ENCODE measurements at places on chromosomes 12 and 14.

DNA sequence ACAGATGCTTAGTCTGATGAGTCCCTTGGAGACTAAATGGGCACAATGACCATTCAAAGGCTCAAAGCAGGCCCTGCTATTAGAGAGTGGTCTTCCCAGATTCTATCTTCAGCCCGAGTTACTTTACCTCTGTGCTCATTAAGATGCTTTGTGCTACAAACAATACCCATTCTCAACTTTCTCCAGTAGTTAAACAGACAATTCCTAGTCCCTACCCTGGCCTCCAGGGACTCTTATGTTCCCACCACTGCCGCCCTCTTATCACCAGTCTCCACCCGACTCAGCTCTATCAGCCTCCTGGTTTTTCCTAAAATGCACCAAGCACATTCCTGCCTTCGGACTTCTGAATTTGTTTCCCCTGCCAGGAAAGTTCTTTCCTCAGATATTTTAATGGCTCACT, 25.6 kb upstream of the GPHB5 start:
- DNase-seq: no peak

- no peak for DNase-seq
Measured at GRCh38 chr12:24138041-24138440, 188.6 kb upstream of the SOX5 start.

- no peak for DNase-seq
Measured at GRCh38 chr12:517538-517937, 57.8 kb downstream of the B4GALNT3 start.

- no peak for DNase-seq
Measured at GRCh38 chr12:75578546-75578945, 67.1 kb upstream of the KRR1 start.

DNA sequence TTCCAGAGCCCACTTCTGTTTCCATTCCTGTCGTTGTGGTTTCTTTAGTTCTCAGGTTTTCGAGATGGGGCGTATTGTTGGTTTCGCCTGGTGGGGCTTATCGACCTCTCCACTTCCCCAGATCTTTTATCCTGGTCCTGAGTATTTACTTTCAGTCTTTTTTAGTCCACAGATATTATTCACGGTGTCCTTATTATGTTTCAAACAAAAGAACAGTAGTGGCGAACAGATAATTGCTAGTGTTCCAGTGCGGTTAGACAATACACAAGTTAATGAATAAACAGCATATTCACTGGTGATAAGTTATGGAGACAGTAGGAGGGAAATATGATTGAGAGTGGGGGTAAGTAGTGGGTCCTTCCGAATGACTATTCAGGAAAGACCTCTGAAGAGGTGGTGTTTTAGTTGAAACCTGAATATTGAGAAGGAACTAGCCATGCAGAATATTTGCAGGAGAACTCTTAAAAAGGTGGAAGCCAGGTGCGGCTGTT, 668 bp downstream of the TMEM260 start:
- no peak for DNase-seq

GRCh38 chr14:23373041-23373440, 432 bp downstream of the IL25 start:
- DNase-seq: no peak
